ENCODE measurements at places on chromosomes 12 and 14. TPM values are rescaled to one million over a fixed set of nuclear protein-coding genes. Genes with fewer than 3 reads are reported as not detected.

DNA sequence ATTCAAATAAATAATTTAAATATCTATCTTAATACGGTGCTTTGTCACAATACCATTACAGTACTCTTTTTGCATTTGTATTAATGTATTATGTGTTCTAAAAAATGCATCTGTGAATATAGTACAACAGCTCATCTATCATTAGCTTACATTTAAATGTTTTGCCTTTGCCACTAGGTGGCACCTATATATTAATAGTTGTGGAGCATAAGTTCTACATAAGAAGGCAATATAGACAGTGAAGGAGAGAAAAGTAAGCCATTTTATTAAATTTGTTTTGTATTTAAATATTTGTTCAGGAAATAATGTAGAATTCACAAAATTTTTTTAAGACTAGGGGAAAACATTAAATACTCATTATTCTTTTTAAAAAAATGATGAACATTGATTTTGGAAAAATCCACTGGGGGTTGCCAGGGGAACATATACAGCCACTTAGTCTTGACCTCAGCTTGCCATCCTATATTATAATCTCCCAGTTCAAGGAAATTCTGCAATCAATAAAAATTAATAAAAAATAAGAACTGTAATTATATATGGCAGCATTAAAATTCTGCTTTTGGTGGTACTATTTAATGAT lies 9.8 kb downstream of the CCER1 start:
- no peak overlapping the region for H3K27ac ChIP-seq
- no peaks in the 10 kb centered on the region for H3K36me3 ChIP-seq
- no peaks in the 10 kb centered on the region for H3K4me1 ChIP-seq
- H3K27me3 ChIP-seq, result no peaks in the 10 kb centered on the region

GRCh38 chr12:111434049-111434448 lies 28.3 kb downstream of the SH2B3 start:
- no peak for DNase-seq
- no peaks in the 10 kb centered on the region for H3K36me3 ChIP-seq
- H3K4me3 ChIP-seq, result peak overlapping the region; percentile 55

DNA sequence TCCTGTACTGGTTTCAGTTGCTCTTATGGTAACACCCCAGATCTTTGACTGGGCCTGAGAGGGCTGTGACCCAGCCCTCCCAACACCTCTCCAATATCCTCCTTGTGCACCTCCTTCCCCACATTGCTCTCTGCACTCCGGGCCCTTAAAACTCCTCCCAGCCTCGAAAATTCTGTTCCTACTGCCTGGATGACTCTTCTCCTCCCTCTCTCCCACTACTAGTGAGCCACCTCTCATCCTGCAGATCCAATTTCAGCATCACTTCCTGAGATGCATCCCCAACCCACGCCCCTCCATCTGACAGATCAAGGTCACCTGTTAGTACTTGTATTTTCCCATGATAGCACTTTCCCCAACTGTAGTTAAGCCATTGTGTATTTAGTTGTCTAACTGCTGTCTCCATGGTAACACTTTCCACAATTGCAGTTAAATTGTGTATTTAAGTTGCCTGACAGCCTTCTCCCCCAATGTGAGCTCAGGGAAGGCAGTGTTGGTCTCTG lies 11.5 kb upstream of the NT5DC3 start:
- H3K4me3 ChIP-seq, result no peak overlapping the region
- no peaks in the 10 kb centered on the region for H3K36me3 ChIP-seq

DNA sequence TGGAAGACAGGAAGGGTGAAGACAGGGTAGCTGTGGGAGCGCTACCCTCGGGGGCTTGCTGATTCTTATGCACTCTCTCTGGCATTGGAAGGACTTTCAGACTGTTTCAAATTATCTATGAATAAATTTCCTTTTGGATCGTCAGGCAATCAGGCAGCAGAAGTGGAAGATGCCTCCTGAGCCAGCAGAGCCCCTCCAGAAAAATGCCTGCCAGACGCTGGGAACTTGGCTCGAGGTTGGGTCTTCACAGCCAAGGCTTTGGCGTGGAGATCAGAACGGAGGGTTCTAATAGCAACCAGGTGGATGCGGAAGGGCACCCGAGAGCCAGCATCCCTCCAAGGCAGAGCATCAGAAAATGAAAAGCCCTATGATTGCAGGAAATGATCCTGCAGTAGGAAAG lies 119.2 kb upstream of the RFLNA start:
- H3K4me1 ChIP-seq, result no peaks in the 10 kb centered on the region
- H3K27ac ChIP-seq, result no peak overlapping the region
- H3K36me3 ChIP-seq, result no peaks in the 10 kb centered on the region
- DNase-seq, result no peak
- no peak overlapping the region for H3K4me3 ChIP-seq
- no peaks in the 10 kb centered on the region for H3K27me3 ChIP-seq

DNA sequence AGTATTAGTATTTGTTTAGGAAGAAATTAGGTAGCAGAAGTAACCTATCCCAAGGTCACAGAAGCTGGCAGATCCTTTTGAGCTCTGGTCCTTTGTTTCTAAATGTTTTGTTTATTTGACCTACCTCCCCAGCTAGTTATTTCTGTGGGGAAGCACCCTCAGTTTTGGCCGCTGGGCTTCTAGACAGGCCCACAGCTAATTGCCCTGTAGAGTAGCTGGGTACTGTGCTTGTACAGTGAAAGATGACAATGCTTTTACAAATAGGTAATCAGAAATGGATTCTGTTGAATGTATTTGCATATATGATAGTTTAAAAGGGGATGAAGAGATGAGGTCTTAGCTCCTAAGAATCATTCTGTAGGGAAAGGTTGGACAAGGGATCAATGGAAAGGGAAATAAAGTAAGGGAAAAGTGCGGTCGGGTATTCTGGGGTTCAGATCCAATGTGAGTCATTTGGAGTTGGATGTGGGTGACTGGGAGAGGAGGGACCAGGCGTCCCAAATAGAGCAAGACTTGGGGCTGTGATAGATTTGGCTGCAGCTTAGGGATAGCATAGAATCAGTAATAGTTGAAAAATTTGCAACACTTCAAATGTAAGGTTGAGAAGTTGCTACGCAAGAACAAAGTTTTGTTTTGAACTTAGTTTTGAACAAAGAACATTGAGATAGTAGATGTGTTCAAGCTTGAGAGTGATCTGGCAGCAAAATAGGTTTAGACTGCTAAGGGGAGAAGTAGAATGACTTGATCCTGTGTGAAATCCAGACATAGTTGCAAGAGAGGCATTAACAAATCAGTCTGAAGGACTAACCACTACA lies 3.6 kb downstream of the NUDT4 start:
- H3K36me3 ChIP-seq, result no peaks in the 10 kb centered on the region
- H3K27me3 ChIP-seq, result no peaks in the 10 kb centered on the region
- DNase-seq, result no peak
- H3K4me1 ChIP-seq, result peaks cover 51% of the 10 kb centered on the region
- H3K27ac ChIP-seq, result peak overlapping the region; percentile 29
- peak overlapping the region; percentile 86 for H3K4me3 ChIP-seq

- H3K36me3 ChIP-seq, result no peaks in the 10 kb centered on the region
- no peak for DNase-seq
- no peaks in the 10 kb centered on the region for H3K4me1 ChIP-seq
Observed at GRCh38 chr12:47145188-47145587, 65.4 kb upstream of the AMIGO2 start.

DNA sequence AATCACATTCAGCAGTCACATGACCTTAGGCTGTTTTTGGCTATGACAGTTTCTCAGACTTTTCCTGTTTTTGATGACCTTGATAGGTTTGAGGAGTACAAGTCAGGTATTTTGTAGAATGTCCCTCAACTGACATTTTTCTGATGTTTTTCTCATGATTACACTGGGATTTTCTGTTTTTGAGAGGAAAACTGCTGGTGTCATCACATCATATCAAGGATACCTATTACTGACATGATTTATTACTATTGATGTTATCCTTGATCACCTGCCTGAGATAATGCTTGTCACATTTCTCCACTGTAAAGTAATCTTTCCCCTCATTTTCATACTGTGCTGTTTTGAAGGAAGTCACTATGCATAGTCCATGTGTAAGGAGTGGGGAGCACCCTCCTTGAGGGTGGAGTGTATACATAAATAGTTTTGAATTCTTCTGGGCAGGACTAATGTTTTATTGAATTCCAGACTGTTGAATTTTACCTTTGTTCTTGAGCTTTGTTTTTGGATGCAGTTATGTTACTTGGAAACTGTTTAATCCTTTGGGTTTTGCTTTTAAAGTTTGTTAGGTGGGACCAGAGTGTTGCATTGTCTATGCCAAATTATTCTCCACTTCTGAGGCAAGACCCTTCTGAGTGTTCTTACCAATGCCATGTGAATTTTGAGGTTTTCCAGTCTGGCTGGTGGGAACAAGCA lies 444.5 kb upstream of the FAR2 start:
- no peaks in the 10 kb centered on the region for H3K4me1 ChIP-seq
- no peak overlapping the region for H3K27ac ChIP-seq
- H3K4me3 ChIP-seq, result no peak overlapping the region
- H3K36me3 ChIP-seq, result no peaks in the 10 kb centered on the region
- no peaks in the 10 kb centered on the region for H3K27me3 ChIP-seq

GRCh38 chr12:67107751-67108269 lies 161.3 kb upstream of the CAND1 start:
- H3K27ac ChIP-seq, result no peak overlapping the region
- no peak overlapping the region for H3K4me3 ChIP-seq
- no peaks in the 10 kb centered on the region for H3K27me3 ChIP-seq
- DNase-seq, result no peak
- H3K36me3 ChIP-seq, result no peaks in the 10 kb centered on the region

Gene IL22
- total RNA-seq, result not detected

DNA sequence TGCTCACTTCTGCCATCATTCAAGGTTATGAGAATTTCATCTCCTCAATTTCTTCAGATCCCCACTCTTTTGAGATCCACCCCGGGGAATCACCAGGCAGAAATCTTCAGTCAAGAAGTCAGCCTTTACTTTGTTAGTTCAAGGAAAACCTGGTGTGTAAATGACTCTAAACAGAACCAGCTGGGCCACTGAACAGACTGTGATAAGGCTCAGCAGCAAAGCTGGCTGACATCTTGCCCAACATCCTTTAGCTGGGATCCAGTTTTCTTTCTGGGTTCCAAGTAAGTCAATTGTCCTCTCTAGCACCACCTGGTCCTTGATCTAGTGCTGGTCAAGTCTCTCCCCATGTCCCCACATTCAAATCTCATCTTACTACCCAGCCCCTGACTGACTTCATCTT lies 11.6 kb downstream of the CLMN start:
- no peaks in the 10 kb centered on the region for H3K27me3 ChIP-seq
- H3K27ac ChIP-seq, result no peak overlapping the region
- no peaks in the 10 kb centered on the region for H3K4me1 ChIP-seq
- no peak for DNase-seq

GRCh38 chr14:50069325-50069724 lies 47.0 kb downstream of the VCPKMT start:
- no peak overlapping the region for H3K27ac ChIP-seq
- H3K4me3 ChIP-seq, result no peak overlapping the region
- no peaks in the 10 kb centered on the region for H3K36me3 ChIP-seq
- H3K27me3 ChIP-seq, result no peaks in the 10 kb centered on the region
- H3K4me1 ChIP-seq, result no peaks in the 10 kb centered on the region

GRCh38 chr14:22122829-22123560 lies 449.4 kb upstream of the OR4E1 start:
- no peaks in the 10 kb centered on the region for H3K4me1 ChIP-seq
- no peak for DNase-seq
- no peaks in the 10 kb centered on the region for H3K36me3 ChIP-seq
- no peak overlapping the region for H3K4me3 ChIP-seq
- no peaks in the 10 kb centered on the region for H3K27me3 ChIP-seq
- H3K27ac ChIP-seq, result no peak overlapping the region

- DNase-seq, result no peak
- H3K4me3 ChIP-seq, result no peak overlapping the region
- H3K27ac ChIP-seq, result no peak overlapping the region
- peaks cover 10% of the 10 kb centered on the region for H3K4me1 ChIP-seq
Observed at GRCh38 chr12:47712171-47712570, 6.3 kb upstream of the RPAP3 start.

Gene AQP6
- total RNA-seq, result not detected

- H3K4me1 ChIP-seq, result peaks cover 26% of the 10 kb centered on the region
- no peaks in the 10 kb centered on the region for H3K27me3 ChIP-seq
- H3K27ac ChIP-seq, result no peak overlapping the region
- no peaks in the 10 kb centered on the region for H3K36me3 ChIP-seq
Observed at GRCh38 chr12:89389755-89390661, 37.7 kb upstream of the DUSP6 start.

DNA sequence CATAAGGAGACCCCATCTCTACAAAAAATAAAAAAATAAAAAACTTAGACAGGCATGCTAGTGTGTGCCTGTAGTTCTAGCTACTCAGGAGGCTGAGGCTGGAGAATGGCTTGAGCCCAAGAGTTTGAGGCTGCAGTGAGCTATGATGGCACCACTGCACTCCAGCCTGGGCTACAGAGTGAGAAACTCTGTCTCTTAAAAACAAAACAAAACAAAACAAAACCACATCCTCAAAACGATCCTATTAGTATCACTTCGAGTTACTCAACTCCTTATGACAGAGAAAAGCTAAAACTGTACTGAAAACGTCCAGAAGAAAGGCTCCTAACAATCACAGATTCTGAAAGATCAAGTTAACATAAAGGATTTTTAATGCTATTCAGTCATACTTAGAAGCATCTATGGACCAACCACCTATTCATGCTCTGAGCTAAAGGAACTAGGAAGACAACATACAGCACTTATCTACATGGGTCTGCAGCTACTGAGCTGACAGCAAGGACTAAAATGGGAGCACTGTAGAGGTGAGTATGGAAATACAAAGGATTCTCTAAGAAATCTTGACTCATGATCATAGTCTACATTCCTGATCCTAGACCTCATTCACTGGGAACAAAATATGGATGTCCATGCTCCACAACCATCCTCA lies 75.3 kb upstream of the DUSP6 start:
- H3K4me3 ChIP-seq, result no peak overlapping the region
- H3K27ac ChIP-seq, result no peak overlapping the region
- no peaks in the 10 kb centered on the region for H3K36me3 ChIP-seq
- H3K27me3 ChIP-seq, result no peaks in the 10 kb centered on the region

Gene SPTB
- 9.9 TPM for total RNA-seq

Gene GDF3
- not detected for total RNA-seq

DNA sequence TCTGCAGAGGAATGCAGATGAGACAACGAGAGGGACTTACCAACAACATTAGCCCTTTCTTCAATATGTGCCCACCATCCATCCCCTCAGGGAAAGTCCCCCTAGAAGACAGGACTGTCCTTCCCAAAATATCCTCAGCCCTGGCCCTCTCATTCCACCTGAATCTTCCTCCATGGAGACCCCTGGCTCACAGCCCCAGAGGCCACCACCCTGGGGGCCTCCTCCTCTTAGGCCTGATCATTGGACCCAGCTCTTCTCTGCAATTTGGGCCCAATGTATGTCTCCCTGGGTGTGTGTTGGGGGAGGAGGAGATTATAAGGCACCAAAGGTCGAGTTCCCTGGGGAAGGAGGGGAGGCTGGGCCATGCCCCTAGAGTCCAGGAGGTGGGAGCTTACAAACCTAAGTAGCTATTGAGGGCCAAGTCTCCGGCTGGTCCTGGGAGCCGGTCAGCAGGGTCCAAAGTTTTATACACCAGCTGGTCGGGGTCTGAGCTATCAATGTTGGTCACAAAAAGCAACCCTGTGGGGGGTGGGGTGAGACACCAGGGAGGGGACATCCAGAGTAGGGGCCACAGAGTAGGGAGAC lies 8.1 kb downstream of the ITGA7 start:
- peaks cover 40% of the 10 kb centered on the region for H3K4me1 ChIP-seq
- H3K4me3 ChIP-seq, result no peak overlapping the region
- H3K36me3 ChIP-seq, result peaks cover 48% of the 10 kb centered on the region
- DNase-seq, result no peak
- no peaks in the 10 kb centered on the region for H3K27me3 ChIP-seq
